ENCODE measurements at places on chromosomes 7 and 10. TPM values are rescaled to one million over a fixed set of nuclear protein-coding genes. Genes with fewer than 3 reads are reported as not detected.

The FAM25G gene
- total RNA-seq: not detected

The TAS2R39 gene
- total RNA-seq: not detected

The GPC2 gene
- 1.2 TPM for total RNA-seq

The CLRN3 gene
- not detected for total RNA-seq

The SEMA3D gene
- 13.4 TPM for total RNA-seq

The TMEM229A gene
- total RNA-seq: not detected

The GIMAP7 gene
- total RNA-seq: not detected

The THNSL1 gene
- total RNA-seq: 4.9 TPM

The NPC1L1 gene
- under 0.01 TPM for total RNA-seq

The ADAMTS14 gene
- total RNA-seq: 4.0 TPM

The CD36 gene
- total RNA-seq: 2.6 TPM

The PLEKHA8 gene
- total RNA-seq: 13.6 TPM

The NEUROG3 gene
- not detected for total RNA-seq

The EVX1 gene
- total RNA-seq: not detected

The CXCL12 gene
- total RNA-seq: 16.2 TPM
